GM12891 (cell line): ENCODE measurements at places on chromosomes 4 and X.

GRCh38 chr4:168451744-168452390 lies 28.4 kb downstream of the DDX60L start:
- no peak for DNase-seq

GRCh38 chr4:125244848-125245450 lies 69.8 kb upstream of the FAT4 start:
- DNase-seq, result no peak

GRCh38 chr4:101961144-101961543 lies 170.6 kb downstream of the BANK1 start:
- no peak for DNase-seq

DNA sequence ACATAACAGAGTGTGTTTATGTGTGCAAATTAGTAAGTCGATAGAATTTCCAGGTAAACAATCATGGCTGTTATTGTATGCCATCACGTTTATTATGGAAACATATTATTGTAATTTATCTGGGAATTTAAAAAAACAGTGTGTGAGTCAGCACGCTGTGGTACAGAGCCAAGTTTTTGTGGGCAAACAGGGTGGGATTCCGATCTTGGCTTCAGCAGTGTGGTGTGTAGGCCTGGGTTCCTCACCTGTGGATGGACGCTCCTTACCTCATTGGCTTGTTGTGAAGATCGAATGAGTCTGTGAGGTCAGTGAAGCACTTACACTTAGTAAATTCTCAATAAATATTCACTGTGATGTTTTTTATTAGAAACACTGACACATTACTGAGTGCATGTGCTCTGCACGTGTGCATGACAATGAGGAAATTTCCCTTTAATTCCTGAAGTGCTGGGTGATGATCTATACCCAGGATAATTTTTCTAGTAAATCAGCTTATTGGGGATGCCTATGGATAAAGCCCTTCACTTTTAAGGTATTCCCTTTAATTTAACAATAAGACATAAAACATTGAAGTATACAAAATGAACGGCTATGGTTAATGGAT lies 36.4 kb downstream of the SLIT2 start:
- DNase-seq, result no peak

DNA sequence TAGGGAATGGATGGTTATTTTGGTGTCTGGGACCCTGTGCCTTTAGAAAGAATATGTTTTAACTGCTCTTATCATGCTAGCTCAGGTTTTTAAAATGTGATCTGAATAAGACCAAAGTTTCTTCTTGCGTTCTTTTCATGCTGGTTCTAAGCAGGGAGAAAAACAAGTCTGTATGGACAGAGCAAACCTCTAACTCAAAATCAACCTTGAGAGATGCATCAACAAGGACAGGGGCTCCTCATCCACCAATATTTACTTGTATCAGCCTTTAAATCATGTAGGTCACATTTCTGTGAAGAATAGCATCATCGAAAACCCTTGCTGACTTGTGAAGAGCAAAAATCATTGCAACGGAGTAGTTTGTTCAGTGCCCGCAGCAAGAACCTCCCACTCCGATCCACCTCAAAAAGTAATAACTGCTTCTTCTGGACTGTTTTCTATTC lies 1.2 kb downstream of the ATP10D start:
- no peak for DNase-seq

DNA sequence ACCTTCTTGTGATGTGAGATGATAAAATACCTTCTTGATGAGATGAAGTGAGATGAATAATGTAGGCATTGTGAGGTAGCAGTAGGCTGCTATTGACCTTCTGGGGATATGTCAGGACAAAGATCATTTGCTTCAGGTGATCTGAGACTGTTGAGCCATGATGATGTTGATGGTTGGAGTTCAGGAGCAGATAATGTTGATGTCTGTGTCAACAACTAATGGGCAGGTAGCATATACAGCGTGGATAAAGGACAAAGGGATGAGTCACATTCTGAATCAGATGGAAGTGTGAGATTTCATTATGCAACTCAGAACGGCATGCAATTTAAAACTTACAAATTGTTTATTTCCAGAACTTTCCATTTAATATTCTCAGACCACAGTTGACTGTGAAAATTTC lies 57.3 kb downstream of the RAP1GDS1 start:
- no peak for DNase-seq

GRCh38 chr4:53465281-53465680 lies 87.8 kb downstream of the FIP1L1 start:
- DNase-seq, result no peak

DNA sequence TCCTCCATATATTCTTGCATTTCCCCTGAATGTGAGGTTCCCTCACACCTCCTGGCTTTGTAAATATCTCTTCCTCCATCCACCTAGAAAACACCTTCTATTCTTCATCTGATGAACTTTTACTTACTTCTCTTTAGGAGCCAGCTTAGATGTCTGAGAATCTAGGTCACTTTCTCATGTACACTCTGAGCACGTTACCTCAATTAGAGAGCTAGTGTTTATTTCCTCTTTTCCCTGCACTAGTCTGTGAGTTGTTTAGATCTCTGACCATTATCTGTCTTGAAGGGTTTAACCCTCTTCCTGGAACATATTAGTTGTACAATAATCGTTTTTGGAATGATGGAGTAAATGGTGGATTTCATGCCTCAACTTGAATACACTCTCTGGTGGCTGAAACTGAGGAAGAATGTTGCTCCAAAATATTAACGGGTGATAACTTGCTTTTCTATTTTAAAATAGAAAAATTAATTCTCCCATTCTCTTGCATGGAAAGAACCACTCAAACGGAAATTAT lies 8.5 kb upstream of the NEIL3 start:
- DNase-seq, result no peak

DNA sequence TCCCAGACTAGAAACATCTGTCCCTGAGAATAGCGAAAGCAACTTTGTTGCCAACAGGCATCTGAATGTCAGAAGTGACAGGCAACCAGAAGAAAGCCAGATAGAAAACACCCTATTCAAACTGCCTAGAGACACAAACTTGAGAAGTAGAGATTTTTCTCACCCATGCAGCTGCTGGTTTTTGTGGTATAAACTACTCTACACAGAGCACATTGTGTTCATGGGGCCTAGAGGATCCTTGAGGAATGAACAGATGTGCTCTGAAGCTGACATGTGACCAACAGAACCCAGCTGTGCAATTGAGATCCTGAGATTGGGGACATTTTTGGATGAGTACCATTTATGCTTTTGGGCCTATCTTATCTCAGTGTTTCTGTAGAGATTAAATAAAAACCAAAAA lies 63.6 kb upstream of the NRK start:
- DNase-seq, result no peak

GRCh38 chr4:87213421-87214075 lies 6.9 kb downstream of the KLHL8 start:
- no peak for DNase-seq

DNA sequence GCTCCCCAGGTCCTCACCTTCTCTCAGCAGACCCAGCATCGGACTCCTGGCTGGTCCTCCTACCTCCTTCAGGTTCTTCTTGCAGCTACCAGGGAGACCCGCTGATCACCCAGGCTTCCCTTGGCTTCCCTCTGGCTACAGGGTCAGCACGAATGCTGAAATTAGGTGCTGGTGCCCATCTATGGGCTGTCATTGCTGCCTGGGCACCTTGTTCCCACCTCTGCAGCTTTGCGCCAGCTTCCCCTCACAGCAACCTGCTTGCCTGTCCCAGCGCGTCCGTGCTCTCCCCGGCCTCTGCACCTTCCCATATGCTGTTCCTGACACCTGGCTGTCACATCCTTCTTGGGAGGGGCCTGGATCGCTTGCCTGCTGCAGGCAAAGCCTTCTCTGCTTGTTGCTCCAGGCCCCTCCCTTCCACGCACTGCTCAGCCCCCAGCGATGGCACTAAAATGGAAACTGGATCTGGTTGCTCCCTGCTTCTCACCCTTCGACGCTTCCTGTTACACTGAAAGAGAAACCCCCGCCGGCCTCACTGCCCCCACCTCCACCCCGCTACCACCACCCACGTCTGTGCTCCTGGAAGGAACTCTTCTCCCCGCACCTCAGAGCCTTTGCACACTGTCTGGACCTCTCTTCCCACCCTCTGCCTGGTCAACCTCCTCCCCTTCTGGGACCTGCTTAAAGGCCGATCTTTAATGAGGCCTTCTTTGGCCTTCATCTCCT lies 22.2 kb downstream of the C4orf50 start:
- no peak for DNase-seq

DNA sequence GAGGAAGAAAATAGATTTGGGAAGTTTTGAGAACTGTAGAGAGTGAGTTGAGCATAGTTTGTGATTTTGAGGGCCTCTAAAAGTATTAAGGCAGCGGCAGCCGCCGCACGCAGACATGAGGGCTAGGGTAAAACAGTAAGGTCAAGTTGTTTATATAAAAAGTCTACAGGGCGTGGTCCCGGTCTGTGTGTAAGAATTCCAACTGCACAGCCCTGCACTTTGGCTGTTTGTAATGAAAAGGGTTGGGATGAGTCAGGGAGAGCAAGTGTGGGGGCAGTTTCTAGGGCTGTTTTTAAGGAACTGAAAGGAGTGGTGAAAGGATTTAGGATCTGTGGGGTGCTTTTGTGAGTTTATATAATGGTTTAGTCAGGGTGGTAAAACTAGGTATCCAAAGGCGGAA lies 55.0 kb downstream of the BEX3 start:
- DNase-seq, result no peak

DNA sequence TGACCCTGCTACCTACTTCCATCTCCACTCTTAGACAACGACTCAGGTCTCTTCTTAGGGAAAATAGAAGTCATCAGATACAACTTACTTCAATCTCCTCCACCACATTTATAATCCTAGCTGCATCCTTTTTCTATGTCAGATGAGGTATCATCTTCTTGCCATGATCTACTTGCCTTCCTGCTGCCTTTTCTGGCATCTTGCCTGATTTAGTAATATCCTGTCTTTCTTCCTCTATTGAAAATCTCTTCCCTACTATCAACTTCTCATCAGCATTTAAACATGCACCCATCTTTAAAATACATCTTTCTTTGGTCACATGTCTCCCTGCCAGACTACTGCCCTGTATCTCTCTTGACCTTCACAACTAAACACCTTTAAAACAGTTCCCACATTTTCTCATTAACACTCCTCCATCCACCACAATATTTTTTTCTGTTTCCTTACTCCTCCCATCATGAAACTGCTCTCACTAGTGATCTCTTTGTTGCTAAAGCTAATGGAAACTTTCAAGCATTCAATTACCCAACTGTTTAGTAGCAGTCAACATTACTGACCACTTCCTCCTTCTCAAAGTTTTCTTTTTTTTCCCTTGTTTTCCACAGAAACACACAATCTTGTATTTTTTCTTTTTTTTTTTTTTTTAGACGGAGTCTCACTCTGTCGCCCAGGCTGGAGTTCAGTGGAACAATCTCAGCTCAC lies 100.8 kb upstream of the CXorf66 start:
- no peak for DNase-seq

DNA sequence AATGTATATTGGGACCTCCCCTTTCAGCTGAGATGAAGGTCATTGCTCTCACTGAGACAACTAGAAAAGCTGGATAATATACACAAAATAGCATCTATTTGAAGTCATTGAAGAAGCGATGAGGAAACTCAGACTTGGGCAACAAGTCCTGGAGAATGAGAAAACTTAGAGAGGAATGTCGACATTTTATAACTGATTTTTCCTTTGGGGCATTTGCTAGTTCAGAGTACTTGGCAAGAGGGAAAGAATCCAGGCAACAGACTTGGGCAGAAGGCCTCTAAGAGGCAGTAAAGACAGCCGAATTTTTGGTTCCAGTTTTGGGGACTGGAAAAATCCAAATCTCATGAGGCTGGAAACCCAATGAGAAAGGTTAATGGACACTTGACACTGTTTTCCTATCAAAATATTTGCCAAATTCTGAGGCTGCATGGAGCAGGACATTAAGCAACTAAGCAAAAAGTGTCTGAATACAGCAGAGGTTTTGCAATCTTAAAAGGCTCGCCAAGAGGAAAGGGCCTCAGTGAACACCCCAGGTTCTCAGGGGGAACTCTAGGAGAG lies 21.0 kb upstream of the ANXA5 start:
- DNase-seq, result no peak

- DNase-seq, result no peak
These were observed 49.6 kb downstream of the LHFPL1 start for GRCh38 chrX:112630187-112630586.

DNA sequence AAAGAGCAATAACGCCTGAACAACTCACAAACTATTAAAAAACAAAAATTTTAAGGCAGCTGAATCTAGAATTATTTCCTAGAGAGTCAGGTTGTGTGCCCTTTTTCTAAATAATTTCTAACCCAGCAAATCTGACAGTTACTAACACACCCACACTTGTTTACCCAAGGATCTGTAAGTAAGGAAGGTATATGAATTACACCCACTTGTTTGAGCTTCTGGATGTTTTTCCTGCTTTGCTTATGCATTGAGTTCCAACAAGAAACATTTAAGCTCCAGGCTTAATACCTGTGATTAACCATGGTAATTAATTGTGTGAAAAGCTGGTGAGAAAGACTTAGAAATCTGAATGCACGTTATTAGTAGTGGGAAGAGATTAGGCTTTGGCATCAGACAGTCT lies 1.5 kb downstream of the NIPAL1 start:
- DNase-seq, result no peak

DNA sequence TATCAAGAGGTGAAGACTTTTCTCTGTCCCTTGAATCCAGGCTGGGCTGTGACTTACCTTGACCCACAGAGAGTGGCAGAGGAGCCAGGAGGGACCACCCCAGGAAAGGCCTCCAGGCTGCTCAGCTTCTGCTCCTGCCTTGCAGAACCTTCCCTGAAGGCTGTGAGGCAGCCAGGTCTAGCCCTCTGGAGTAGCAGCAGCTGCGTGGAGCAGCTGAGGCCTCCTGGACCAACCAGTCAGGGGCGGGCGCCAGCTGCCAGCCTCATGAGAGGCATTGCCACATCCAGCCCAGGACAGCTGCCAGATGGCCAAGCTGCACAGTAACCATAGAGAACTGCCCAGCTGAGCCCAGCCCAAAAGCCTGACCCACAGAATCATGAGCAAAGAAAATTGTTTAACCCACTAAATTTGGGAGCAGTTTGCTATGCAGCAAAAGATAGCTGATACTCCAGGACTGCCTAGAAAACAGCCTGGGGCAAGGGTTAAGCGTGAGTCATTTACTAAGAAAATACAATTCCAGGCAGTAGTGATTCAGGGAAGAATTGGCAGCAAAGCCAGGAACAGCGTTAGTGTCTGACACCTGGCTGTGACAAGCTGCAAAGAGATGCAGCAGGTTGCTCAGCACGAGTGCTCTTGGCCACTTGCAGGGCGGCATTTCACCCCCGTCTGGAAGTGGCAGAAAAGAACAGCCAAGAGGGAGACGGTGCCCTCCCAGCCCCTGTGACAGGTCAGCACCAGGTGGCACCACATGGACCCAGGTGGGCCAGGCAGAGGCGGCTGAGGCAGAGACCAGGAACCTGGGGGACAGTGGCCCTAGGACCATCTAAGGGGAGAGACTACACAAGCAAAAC lies 14.7 kb upstream of the PDE6B start:
- DNase-seq, result no peak

- no peak for DNase-seq
These were observed 1190.2 kb upstream of the AGA start for GRCh38 chr4:178632415-178632814.

GRCh38 chr4:113646442-113646822 lies 115.1 kb downstream of the CAMK2D start:
- no peak for DNase-seq

GRCh38 chrX:128335671-128336070 lies 283.5 kb upstream of the ACTRT1 start:
- no peak for DNase-seq
